Kidney (tissue), 22 donors: ENCODE measurements at places on chromosomes 5 and 9. TPM values are rescaled to one million over a fixed set of nuclear protein-coding genes. Genes with fewer than 3 reads are reported as not detected.

The SEMA4D gene
- polyA plus RNA-seq: 18.9 TPM

The WDR31 gene
- 3.1 TPM for polyA plus RNA-seq

The WDR38 gene
- not detected for polyA plus RNA-seq

The CDKN2B-AS1 gene
- not detected for polyA plus RNA-seq

The BARHL1 gene
- not detected for polyA plus RNA-seq

The ERP44 gene
- polyA plus RNA-seq: 24.1 TPM

The SMIM33 gene
- polyA plus RNA-seq: not detected

The DDX4 gene
- polyA plus RNA-seq: not detected

The APBA1 gene
- 1.3 TPM for polyA plus RNA-seq

The ZNF354C gene
- polyA plus RNA-seq: 1.3 TPM

The DOK3 gene
- polyA plus RNA-seq: 1.9 TPM

The GFPT2 gene
- 2.7 TPM for polyA plus RNA-seq

The HTR4 gene
- polyA plus RNA-seq: not detected

The C9orf43 gene
- 0.80 TPM for polyA plus RNA-seq

The SOHLH1 gene
- polyA plus RNA-seq: not detected

The PHYHD1 gene
- 122 TPM for polyA plus RNA-seq

The CDX1 gene
- polyA plus RNA-seq: 0.39 TPM

The GABRA1 gene
- polyA plus RNA-seq: not detected

The CDH9 gene
- polyA plus RNA-seq: 1.7 TPM

The ZNF608 gene
- polyA plus RNA-seq: 5.9 TPM

The PFN3 gene
- polyA plus RNA-seq: not detected

The PCDHA6 gene
- 0.80 TPM for polyA plus RNA-seq

The ZDHHC11 gene
- 1.6 TPM for polyA plus RNA-seq

The CD180 gene
- polyA plus RNA-seq: 0.28 TPM

The TAF11L5 gene
- not detected for polyA plus RNA-seq

The FOXD4L3 gene
- not detected for polyA plus RNA-seq

The NR2F1 gene
- 22.8 TPM for polyA plus RNA-seq

The NPDC1 gene
- 80.2 TPM for polyA plus RNA-seq

The SPATA31D4 gene
- not detected for polyA plus RNA-seq

The ZNG1C gene
- 15.0 TPM for polyA plus RNA-seq

The SSNA1 gene
- polyA plus RNA-seq: 131 TPM

The TMCO6 gene
- 7.6 TPM for polyA plus RNA-seq

The GAS1 gene
- polyA plus RNA-seq: 5.8 TPM

The NOTCH1 gene
- 6.5 TPM for polyA plus RNA-seq

The FCN1 gene
- polyA plus RNA-seq: 3.2 TPM

The TAF1L gene
- not detected for polyA plus RNA-seq

The SLU7 gene
- 41.7 TPM for polyA plus RNA-seq

The TMEM215 gene
- not detected for polyA plus RNA-seq

The MED27 gene
- 23.1 TPM for polyA plus RNA-seq

The NR6A1 gene
- 1.2 TPM for polyA plus RNA-seq

The RMRP gene
- not detected for polyA plus RNA-seq

The GFRA3 gene
- 1.0 TPM for polyA plus RNA-seq

The ITGA1 gene
- 13.3 TPM for polyA plus RNA-seq
